ENCODE measurements at places on chromosomes 1 and 21. TPM values are rescaled to one million over a fixed set of nuclear protein-coding genes. Genes with fewer than 3 reads are reported as not detected.

The BOLA1 gene
- 6.6 TPM for total RNA-seq

The GJA5 gene
- total RNA-seq, result not detected

The TUT4 gene
- 44.6 TPM for total RNA-seq

The ARHGEF16 gene
- total RNA-seq, result 0.57 TPM

The TMEM240 gene
- total RNA-seq, result 4.4 TPM

The GPR161 gene
- total RNA-seq, result 8.3 TPM

The COL18A1 gene
- 41.1 TPM for total RNA-seq

The DYNLT4 gene
- total RNA-seq, result not detected

The TEX38 gene
- not detected for total RNA-seq

The RUNX3 gene
- not detected for total RNA-seq

The FLVCR1 gene
- 9.2 TPM for total RNA-seq

Data from placental pericyte (primary cell).